ENCODE measurements at places on chromosomes 2 and 18.

DNA sequence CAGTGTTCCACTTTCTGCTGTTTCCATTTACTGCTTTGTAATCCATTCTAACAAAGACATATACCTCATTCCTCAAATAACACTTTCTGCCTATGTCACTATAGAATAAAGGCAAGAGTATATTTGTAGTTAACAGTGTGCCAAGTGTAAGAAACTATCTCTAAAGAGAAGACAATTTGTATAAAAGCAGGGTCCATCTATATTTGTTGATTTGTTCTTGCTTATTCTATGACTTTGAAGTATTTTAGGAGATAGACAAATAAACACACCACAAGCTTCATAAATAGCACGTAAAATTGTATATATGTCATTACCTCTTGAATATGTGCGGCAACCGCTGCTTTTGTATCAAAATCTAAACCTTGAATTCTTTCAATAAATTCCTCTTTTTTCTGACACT, 56.0 kb downstream of the CCDC88A start:
- DNase-seq = no peak

- no peak for DNase-seq
These were observed 112.4 kb upstream of the RIOK3 start for GRCh38 chr18:23340661-23341060.

GRCh38 chr2:144971786-144972335, 451.9 kb upstream of the ZEB2 start:
- no peak for DNase-seq

- no peak for DNase-seq
These were observed 5.1 kb downstream of the B4GALT6 start for GRCh38 chr18:31679133-31679742.

DNA sequence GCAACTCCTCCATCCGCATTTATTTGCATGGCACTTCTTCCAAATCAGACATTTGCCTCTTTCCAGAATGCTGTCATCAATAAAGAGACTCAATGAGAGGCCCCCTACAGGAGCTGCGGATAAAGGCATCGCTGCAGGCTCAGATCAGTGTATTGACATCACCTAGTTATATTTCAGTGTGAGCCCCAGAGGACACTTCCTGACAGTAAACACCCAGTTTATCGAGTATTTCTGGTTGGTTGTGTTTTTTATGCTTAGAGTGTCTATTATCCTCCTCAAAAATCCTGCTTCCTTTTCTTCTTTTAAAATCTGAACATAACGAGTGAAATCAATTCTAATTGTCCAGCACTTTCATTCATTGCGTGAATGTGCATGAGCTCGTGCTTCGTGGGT, 38.8 kb downstream of the NRP2 start:
- no peak for DNase-seq

GRCh38 chr2:27980242-27980641, 89.7 kb downstream of the BABAM2 start:
- DNase-seq = no peak

DNA sequence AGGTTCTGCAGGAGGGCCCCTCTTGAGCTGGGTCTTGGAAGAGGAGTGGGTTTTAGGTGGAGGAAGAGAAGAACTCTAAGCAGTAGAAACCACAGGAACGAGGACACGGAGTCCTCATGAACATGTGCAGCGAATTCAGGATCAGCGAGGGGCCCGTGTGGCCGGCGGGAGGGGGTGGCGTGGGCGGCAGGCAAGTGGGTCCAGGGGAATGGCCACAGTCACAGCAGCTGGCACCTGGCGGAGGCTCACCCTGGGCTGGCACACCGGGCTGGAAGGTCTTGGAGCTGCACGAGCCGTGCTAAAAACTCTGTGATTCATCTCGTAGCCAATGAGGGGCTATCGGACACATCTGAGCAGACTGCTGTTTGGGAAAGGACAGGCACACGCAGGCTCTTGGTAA, 18.0 kb upstream of the CIDEA start:
- no peak for DNase-seq

All from stimulated activated CD4-positive, alpha-beta T cell treated with anti-CD3 and anti-CD28 coated beads, Interleukin-1b, Interleukin-23, amount 100 ng/mL, for 24 hours (primary cell).